Sigmoid colon (tissue), 7 donors: ENCODE measurements at places on chromosomes 3 and 15.

- no peak for DNase-seq
Observed at GRCh38 chr3:61813636-61814035, 252.3 kb downstream of the PTPRG start.

- no peak for DNase-seq
Observed at GRCh38 chr15:98955961-98956723, 51.5 kb downstream of the PGPEP1L start.

DNA sequence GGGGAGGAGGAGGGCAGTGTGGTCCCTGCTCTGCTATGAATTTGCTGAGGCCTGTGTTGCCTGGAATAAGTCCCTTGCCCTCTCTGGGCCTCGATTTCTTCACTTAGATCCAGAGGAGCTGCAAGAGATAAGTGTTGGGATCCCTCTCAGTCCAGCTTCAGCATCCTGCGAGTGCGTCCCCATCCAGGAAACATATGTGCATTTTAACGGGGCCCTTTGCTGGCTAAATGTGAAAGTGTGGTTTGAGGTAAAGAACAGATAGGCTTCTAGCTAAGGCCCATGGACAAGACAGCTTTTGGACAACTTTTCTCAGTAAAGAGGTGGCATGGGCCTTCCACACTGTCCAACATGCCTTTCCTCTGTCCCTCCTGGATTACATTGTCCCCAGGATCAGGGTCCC lies 26.5 kb downstream of the RPLP1 start:
- DNase-seq: no peak

- DNase-seq: no peak
Observed at GRCh38 chr3:148923592-148923991, 58.5 kb downstream of the CPA3 start.

DNA sequence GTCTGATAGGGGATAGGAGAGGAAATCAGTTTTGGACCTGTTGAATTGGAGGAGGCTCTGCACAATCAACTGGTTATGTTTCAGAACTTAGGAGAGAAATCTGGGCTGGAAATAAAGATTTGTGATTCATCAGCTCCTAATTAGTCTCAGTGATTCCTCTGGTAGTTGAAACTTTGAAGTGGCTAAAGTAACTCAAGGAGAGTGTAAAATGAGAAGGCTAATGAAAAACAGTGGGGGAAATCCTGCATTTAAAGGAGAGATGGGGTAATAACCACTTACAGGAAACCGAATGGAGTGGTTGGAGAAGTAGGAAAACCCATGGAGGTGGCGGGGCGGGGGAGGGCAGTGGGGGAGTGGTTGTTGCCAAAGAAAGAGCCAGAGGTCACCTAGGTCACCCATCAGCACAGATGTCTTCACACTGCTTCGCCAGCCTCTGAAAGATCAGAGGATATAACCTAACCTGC lies 32.6 kb downstream of the MAP2K5 start:
- no peak for DNase-seq

GRCh38 chr15:59313641-59314332 lies 58.9 kb downstream of the MYO1E start:
- peak; percentile 80 for DNase-seq

DNA sequence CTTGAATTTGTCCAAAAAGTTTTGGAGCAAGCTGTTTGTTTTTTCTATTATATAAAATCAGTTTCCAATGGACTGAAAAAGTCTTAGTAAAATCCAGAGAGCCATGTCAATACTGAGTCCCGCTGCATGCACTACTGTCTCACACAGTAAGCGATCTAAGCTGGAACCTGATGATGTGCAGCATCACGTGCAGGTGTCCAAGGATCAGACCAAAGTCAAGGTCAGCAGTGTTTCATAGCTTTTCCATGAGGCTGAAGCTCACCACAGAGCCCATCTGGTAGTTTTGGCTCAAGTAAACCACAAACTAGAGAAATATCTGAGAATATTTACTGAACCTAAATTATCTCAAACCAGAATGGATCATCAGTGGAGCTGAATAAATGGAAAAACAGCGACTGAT lies 784.0 kb upstream of the SEMA6D start:
- no peak for DNase-seq

DNA sequence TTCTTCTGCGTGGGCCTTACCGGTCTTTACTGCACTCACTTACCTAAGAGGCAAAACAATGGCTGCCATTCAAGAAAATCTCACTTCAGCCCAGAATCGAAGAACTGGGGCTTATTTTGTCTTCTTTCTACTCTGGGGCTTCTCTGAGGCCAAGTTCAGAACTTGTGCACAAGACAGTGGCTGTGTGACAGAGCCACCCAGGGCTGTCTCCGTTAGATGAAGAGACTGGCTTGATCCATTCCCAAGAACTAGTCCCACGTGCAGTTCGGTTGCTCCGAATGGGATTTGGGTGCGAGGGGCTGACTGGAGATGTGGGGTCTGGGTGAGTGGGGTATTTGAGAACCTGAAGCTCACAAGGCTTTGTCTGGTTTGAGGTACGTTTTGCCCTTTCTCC lies 795 bp upstream of the TCF12 start:
- DNase-seq: no peak

- DNase-seq: no peak
Observed at GRCh38 chr3:166270429-166270828, 433.2 kb upstream of the BCHE start.

DNA sequence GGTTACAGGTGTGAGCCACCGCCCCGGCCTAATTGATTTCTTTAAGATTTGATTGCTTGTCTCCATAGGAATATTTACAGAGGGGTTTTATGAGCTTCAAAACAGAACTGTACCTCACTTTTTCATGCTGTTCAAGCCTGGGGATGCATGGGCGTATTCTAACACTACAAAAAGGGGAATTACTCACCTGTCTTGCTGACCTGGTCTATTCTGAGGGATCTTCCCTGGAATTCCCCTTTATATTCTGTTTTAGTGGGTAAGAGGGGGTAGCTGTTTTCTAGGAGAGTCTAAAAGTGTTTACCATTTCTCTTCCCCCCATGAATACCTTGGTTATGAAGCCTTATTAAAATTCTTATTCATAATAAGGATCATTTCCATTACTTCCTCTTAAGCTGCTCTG lies 48.1 kb downstream of the NME9 start:
- no peak for DNase-seq

DNA sequence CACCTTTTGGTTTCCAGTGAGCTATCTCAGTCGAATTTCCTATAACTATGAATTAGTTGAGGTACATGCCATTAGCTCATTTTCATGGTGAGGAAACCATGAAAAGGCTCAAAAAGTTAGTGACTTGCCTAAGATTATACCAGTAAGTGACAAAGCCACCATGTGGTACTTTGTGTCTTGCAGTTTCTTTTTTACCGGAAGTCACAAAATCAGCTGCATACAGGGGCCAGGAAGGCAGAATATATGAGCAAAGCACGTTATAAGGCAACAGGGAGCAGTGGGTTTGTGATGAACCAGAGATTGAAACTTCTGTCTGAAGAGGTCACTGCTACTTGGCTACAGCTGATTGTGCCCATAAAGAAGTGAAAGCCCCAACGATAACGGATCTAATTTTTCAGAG lies 50.3 kb downstream of the CMTM8 start:
- no peak for DNase-seq

- no peak for DNase-seq
Observed at GRCh38 chr3:177599326-177599725, 402.0 kb upstream of the TBL1XR1 start.

GRCh38 chr3:62178739-62179600 lies 194.4 kb downstream of the FEZF2 start:
- DNase-seq: no peak

DNA sequence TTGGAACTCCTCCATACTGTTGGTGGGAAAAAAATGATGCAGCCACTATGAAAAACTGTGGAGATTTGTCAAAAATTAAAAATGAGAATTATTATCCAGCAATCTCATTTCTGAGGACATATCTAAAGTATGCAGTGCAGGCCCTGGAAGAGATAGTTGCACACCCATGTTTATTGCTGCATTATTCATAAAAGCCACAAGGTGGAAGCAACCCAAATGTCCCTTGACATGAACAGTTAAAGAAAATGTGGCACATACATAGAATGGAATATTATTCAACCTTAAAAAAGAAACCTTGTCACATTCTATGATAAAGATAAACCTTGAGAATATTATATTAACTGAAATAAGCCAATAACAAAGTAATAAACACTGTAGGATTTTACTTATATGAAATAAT lies 80.9 kb upstream of the ARHGEF26 start:
- no peak for DNase-seq

DNA sequence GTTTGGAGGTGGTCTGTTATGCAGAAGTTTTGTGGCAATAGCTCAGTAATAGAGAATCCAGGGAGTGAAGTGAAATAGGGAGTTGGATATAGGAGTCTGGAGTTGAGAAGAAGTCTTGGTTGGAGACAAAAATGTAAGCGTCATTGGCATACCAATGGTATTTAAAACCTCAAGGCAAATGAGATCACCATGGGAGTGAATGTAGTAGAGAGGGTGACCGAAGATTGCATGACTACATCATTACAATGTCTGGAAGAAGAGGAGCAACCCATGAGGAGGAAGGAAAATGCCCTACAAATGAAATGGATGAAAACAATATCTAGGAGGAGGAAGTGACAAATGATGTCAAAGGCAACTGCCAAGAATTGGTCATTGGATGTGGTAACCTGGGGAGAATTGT lies 54.4 kb downstream of the CNTN4 start:
- DNase-seq: no peak

- no peak for DNase-seq
Observed at GRCh38 chr15:50939911-50940310, 31.4 kb downstream of the AP4E1 start.

GRCh38 chr3:16374047-16374934 lies 109.3 kb downstream of the OXNAD1 start:
- no peak for DNase-seq

- no peak for DNase-seq
Observed at GRCh38 chr15:66758844-66759243, 56.8 kb downstream of the SMAD6 start.

GRCh38 chr3:164526250-164526649 lies 552.0 kb downstream of the SI start:
- no peak for DNase-seq

DNA sequence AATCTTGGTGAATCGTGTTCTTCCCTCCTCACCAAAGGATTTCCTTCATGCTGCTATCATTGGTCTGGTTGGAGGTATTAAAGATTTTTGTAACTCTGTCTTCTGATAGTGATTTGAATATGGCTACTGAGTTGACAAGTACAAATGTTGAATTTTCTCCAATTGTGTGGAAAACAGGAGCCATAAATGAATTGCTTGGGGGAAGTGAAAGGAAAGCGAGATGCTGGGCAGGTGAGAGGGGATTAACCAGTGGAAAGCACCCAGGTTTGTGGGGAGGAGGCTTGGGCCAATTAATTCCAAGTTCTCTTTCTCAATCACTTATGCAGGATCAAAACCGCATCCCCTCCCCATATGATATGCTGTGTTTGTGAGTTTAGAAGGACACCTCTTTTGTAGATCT lies 372.5 kb downstream of the IL20RB start:
- no peak for DNase-seq

DNA sequence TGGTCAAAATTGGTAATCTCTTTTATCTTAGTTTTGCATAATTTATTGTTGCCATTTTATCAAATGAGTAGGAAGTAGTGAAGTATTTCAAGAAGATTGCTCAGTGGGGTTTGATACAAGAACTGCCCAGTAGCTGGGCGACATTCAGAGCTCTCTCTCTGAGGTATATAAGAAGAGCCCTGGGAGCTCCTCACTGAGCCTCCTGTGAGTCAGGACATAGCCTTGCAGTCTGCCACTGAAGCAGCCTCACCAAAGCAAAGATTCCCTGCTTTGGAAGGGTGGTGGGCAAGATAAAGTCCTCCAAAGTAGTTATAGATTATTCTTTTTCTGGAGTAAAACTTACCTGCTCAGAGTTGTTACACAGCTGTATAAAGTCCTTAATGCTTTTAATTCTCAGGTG lies 26.1 kb downstream of the SKIL start:
- DNase-seq: no peak

GRCh38 chr3:65500398-65501306 lies 538.1 kb downstream of the MAGI1 start:
- DNase-seq: no peak

- DNase-seq: no peak
Observed at GRCh38 chr3:77460326-77460725, 420.4 kb downstream of the ROBO2 start.

GRCh38 chr3:50616003-50616769 lies 765 bp upstream of the MAPKAPK3 start:
- peak; percentile 94 for DNase-seq

DNA sequence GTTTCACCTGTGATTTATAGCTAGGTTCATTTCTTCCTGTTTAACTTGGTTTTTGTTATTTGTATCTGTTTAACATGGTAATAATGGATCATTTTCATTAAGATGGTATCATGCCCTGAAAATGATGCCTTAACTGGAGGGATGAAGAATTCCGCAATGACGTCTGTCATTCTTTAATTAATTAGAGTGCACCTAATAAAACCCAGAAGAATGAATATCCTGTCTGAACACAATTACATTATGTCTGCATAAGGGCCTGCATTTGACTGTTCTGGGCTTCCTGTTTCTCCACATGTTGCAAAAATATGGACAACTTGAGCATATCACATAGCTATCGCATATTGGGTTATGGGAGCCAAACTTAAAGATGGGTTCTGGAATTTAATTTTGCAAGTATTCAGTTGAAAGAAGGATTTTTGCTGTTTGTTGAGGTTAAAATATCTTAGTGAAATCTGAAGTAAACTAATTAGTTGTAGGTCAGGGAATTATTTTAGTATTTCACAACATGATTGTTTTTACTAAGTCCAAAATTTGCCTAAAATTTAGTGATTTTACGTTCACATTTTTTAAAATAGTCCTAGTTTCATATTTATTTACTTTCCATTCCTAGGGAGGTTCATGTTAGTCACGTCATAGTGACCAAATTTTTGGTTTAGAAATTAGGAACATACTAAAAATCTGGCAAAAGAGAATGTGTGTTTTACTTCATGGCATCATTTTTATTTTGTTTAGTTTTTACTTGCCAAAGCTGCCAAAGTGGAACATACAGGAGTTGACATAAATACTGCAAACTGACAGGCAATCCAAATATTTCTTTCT lies 321.0 kb upstream of the TGFBR2 start:
- no peak for DNase-seq

- DNase-seq: peak; percentile 89
Observed at GRCh38 chr3:123076496-123077418, 9.9 kb downstream of the PDIA5 start.
